Suppressor macrophage (primary cell): ENCODE measurements at places on chromosomes 5 and 9.

GRCh38 chr5:160950311-160950710 lies 98.3 kb upstream of the ATP10B start:
- DNase-seq, result no peak

DNA sequence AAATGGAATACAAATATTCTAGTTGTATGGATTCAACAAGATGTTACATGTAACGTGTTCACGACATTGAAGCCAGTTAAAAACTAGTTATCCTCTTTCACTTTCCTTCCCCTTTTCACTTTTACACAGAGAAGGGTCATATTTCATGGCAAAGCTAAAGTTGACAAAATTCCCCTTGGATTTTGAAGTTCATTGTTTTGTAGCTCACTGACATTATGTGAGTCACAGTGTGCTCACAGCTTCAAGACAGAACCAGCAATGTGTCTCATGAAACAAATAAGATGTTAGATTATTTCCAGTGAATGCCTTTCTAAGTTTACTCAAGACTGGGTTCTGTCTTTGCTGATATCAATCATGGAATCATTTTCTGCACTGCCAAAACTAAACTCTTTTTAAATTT lies 535.5 kb upstream of the GRIN3A start:
- DNase-seq, result no peak

- no peak for DNase-seq
Observed at GRCh38 chr5:68122439-68123328, 92.9 kb upstream of the PIK3R1 start.

DNA sequence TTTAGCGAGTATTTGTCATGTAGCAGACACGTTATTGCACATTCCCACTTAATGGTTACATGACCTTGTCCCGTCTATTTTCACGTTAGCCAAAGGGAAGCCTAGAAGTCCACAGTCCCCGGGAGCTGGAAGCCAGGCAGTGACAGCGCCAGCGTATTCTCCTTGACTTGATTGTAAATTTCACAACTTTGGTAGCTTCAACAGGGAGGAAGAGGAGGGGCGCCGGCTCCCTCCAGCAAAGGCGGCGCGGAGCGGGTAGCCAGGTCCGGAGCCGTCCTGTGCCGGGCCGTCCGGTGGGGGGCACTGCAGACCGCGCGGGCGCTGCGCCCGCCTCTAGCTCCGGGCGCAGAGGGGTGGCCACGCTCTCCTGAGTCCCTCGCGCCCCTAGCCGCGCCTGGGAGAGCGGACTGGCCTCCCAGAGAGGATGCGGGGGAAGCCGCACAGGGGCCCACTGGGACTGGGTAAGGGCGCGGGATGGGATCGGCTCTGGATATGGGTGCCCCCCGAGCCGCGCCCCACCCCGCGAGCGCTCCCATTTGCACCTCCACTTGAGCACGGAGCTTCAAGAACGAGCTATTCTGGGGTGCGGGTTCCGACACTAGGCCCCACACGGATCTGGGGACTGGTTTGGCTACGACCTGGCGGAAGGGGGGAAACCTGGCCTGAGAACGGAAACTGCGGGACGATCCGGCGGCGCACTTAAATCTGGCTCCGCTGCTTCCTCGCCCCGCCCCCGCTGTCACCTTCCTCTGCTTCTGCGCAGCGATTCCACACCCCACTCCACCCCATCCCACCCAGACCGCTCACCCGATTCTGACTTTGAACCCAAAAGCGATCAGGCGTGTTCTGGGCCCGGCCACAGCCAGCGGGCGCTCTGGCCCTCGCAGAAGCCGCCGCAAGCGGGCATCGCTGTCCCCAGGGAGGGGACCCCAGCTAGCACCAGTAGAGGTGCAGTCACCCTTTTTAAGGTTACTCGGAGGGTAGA lies 23.8 kb downstream of the KLF4 start:
- peak; percentile 88 for DNase-seq

DNA sequence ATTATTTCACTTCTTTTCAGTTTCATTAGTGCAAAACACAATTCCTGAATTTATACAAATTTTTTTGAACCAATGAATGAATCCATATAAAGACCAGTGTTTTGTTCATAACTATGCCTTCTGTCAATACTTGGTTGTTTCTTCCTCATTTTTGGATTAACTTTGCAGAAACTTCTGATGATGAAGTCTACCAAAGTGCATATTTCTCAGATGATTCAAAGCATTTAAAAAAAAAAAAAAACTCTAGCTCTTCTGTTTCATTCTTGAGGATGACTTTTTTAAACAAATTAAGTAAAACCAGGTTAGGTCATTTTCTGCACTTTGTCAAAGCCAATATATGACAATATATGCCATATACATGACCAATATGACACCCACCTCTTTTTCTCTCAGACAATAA lies 92.6 kb downstream of the CHSY3 start:
- no peak for DNase-seq
